MV-4-11 (cell line): ENCODE measurements at places on chromosomes 2 and 18.
A peak's percentile ranks its signal among the peaks of the same experiment; 100 is the strongest.

DNA sequence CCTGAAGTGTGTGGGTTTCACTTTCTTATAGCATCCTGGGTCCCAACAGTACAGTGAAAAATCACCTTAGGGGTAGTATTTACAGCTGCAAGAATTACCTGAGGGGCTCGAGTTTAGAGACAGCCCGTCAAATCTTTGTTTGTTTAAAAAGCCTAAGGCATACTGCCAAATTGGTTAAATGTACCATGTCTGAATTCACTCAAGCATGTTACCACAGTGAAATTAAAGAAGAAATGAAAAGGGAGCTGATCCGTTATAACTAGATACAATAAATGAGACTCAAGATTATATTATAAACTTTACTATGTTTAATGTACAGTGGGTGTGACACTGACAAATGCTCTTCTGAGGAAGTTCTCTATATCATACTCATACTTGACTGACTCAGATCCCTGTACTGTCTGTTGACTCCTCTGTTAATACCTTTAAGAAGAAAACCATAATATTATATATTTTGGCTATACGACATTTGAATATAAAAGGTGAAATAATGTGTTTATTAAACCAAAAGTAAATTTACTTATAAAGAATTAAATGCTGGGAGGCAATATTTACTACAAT lies 107.3 kb downstream of the TMEFF2 start:
- DNase-seq, result no peak

GRCh38 chr18:50377061-50377798 lies 2.4 kb downstream of the SKA1 start:
- no peak for DNase-seq

DNA sequence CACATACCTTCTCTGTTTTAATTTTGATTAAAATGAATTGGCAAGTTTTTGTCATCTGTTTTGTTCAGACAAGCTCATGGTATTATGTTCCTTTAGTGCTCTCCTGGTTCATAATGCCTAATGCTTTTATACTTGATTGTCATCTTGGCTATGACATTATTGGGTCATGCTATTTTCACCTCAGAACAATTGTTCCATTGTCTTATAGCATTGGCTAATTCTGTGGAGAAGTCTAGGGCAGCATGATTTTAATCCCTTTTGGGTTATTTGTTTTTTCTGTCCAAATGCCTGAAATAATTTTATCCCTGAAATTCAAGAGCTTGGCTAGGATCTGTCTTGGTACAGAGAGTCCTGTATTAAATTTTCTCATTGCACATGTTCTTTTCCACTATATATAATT lies 83.8 kb upstream of the CCDC85A start:
- DNase-seq, result no peak

DNA sequence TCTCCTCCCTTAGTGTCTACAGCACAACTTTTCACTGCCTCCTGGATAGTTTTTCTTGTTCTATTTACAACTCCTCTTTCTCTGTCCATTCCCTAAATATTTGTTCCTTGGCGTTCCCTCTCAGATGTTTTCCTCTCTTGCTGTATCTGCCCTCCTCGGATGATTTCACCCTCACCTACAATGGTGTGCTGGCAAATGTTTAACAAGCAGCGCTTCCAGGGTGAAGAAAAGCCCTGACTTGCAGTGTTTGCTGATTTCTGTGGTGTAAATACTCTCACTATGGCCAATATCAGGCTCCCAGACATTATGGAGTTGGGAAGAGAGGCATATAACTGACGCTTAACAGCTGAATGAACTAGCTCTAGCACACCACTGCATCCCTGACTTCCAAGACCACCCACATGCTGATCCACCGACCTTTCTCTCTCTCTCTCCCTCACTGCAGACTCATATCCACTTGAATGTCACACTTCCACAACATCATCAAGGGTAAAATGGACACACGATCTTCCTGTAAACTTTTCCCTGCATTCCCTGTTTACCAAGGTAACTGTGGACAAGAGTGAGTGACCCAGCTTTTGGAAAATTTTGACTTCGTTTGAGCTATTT lies 31.5 kb upstream of the SPTBN1 start:
- no peak for DNase-seq

DNA sequence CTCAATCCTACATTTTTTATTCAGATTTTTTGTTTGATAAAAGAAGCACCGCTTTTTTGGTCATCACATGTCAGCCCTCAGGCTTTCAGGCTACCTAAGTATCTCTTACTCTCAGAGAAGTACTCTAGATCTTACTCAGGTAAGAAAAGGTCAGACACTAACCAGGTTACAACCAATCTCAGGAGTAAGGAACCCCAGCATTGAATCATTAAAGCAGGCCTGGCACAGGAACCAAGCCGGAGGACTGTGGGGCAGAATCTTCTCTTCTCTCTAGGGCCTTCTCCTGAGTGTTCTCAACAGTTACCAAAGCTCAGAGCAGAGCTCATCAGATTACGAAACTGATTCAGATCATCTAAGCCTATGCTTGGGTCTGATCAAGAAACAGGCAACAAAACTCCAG lies 28.2 kb downstream of the RBMS1 start:
- no peak for DNase-seq

DNA sequence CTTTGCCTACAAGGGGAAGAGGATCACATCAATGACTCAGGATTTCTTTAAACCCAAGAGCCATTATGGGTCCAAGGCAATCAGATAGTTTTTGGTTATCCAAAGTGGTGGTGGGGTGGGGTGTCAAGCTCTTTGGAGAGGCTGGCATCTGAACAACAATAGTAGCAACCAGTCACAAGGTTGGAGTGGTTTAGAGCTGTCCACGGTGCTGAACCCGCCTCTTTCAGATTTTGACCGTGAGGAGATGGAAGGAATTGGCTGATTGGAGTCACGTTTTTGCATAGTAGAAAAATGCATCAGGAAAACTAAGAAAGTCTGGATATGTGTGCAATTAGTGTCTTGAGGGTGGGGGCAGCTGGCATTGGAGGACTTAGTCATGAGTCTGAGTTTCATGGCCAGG lies 159.9 kb downstream of the LOXHD1 start:
- DNase-seq, result peak; percentile 49

DNA sequence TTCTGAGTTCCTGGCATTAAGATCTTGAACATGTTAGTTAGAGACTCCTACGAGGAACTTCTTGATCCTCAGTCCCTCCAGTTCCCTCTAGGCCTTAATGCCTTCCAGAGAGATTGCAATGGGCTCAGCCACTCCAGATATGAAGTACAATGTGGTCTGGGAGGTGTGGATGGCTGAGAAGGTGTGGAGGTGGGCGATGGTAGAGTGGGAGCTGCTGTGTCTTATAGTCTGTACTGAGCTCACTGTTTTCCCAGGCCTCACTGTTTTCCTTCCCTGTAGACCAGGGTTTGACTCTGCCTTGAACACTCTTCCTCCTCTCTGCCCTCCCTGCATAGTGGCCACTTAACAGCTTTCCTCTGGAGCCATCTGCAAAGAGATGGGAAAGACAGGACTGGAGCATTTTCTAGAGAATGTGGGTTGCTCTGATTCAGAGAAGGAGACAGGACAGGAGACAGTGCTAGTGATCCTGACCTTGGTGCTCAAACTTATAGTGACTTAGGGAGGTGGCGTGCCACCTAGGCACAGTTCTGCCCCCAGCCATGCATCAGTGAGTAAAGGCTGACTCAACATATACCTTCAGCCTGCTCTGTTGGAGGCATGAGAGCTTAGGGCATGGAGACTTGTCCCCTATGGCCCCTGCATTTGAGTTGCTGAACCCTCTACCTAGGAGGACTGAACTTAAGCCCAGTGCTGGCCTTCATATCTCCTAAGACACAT lies 129.7 kb downstream of the TDRD15 start:
- DNase-seq, result no peak

DNA sequence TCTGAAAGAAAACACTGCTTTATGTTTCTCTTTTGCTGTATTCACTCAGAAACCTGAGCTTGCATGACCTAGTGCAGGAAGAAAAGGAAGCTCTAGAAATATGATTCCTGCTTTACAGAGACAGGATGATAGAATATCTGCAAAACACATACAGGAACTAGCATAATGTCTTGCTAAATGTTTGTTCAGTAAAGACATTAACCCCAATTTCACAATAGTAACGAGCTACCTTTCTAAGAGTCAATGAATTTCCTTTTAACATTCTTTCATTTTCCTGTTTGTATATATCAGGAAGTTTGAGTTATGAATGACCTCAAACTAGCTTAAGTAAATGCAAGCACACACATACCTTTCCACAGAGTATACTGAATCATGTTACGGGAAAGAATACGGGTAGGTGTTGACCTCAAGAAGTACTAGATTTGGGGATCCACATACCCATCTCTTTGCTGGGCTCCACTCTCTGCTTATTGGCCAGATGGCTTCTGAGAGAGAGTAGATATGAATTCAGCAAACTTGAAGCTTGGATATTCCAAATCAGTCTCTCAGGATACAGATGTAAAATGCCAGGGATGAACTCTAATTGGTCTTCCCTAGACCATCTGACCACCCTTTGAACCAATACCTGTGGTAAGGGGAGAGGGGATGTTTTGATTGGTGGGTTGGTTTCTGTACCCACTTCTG lies 18.2 kb upstream of the ACSL3 start:
- peak; percentile 42 for DNase-seq

GRCh38 chr2:8408560-8409460 lies 273.0 kb upstream of the ID2 start:
- DNase-seq, result peak; percentile 89

DNA sequence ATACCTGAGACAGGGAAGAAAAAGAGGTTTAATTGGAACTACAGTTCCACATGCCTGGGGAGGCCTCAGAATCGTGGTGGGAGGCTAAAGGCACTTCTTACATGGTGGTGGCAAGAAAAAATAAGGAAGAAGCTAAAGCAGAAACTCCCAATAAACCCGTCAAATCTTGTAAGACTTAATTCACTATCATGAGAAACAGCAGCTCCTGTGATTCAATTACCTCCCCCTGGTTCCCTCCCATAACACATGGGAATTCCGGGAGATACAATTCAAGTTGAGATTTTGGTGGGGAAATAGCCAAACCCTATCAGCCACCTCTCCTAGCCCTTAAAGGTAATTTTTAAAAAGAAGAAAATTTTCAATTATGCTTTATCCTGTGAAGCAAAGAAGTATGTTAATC lies 728.8 kb downstream of the RNF144A start:
- no peak for DNase-seq

GRCh38 chr2:240919786-240920782 lies 13.9 kb downstream of the CROCC2 start:
- no peak for DNase-seq

GRCh38 chr18:13374468-13375301 lies 156.1 kb downstream of the LDLRAD4 start:
- no peak for DNase-seq

DNA sequence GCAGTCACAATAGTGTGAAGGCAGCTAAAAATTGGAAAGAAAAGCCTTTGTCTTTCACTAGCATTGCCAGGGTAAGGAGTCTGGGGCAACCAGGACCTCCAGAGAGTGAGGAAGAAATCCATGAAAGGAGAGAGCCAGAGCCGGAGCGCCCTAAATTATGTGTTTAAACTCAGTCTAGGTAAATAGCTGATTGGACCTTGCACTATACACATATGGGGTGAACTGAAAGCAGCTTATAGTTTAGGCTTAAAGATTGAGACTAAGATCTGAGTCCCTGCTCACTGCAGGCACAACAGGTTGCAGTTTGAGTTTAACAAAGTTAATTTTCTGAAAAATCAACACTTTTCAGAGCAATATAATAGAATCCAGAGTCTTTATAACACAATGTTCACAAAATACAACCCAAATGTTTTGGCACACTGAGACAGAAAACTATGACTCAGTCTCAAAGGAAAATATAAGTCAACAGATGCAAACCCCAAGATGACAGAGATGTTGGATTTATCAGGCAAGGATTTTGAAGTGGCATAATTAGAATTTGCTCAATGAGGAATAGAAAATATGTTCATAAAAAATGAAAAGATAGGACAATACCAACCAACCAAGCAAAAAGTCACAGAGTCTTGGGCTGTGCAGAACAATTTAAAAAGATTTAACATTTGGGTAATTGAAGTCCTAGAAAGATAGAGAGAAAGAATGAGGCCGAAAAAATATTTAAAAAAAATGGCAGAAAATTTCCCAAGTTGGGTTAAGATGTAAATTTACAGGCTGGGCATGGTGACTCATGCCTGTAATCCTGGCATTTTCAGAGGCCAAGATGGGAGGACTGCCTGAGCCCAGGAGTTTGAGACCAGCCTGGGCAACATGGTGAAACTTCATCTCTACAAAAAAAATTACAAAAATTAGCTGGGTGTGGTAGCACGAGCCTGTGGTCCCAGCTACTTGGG lies 39.6 kb downstream of the DOK1 start:
- DNase-seq, result no peak

GRCh38 chr2:86274918-86275275 lies 62.5 kb downstream of the REEP1 start:
- DNase-seq, result no peak

DNA sequence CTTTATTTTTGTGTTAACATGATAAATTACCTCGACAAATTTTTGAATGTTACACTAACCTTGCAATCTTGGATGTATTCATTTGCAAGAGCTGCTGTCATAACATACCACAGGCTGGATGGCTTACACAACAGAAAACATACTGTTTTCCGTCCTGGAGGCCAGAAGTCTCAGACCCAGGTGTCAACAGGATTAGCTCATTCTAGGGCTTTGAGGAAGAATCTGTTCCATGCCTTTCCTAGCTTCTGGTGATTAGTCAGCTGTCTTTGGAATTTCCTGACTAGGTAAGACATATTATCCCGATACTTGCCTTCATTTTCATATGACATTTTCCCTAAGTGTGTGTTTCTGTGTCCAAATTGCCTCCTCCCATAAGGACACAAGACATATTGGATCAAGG lies 188.6 kb upstream of the CDH19 start:
- DNase-seq, result no peak

- DNase-seq, result peak; percentile 27
These were observed 184.5 kb downstream of the FAM210A start for GRCh38 chr18:13541621-13542519.

DNA sequence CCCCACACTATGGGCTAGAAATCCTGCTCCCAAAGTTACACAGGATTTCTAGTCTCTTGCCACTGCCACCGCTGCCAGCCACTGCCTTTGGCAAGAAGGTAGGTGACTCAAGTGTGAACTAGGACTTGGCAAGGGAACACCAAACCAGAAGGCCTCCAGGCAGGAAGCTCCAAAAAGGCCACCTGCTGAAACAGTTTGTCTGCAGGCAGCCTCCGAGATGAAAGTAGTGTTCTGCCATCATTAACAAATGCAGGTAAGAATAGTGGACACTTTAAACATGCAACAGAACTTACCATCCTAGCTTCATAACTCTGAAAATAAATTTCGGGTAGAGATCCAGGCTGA lies 3.9 kb downstream of the ANKRD44 start:
- no peak for DNase-seq

- no peak for DNase-seq
These were observed 271.4 kb downstream of the GALNT13 start for GRCh38 chr2:154143105-154143504.

DNA sequence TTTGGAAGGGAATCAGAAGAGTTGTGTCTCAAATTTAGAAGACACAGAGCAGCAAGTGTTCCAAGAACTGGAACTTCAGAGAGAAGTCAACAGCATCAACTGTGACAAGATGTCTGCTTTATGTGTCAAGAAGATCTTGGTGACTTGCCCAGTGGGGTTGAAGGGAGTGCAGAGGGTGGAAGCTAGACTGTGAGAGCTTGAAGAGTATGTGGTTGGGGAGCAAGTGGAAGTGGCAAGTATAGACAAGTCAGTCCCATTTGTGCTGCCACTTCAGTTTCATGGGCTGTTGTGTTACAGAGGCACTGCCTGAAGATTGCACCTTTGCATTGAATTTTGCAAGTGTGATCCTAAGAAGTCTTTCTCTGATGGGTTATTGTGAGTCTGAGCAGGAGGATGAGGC lies 68.7 kb upstream of the MC2R start:
- DNase-seq, result no peak

GRCh38 chr2:102226171-102226570 lies 39.3 kb downstream of the IL1RL2 start:
- DNase-seq, result no peak
